NCI-H2081 treated with DMSO at 0.1 percent for 48 hours (cell line): ENCODE measurements at places on chromosomes 5 and 9.

DNA sequence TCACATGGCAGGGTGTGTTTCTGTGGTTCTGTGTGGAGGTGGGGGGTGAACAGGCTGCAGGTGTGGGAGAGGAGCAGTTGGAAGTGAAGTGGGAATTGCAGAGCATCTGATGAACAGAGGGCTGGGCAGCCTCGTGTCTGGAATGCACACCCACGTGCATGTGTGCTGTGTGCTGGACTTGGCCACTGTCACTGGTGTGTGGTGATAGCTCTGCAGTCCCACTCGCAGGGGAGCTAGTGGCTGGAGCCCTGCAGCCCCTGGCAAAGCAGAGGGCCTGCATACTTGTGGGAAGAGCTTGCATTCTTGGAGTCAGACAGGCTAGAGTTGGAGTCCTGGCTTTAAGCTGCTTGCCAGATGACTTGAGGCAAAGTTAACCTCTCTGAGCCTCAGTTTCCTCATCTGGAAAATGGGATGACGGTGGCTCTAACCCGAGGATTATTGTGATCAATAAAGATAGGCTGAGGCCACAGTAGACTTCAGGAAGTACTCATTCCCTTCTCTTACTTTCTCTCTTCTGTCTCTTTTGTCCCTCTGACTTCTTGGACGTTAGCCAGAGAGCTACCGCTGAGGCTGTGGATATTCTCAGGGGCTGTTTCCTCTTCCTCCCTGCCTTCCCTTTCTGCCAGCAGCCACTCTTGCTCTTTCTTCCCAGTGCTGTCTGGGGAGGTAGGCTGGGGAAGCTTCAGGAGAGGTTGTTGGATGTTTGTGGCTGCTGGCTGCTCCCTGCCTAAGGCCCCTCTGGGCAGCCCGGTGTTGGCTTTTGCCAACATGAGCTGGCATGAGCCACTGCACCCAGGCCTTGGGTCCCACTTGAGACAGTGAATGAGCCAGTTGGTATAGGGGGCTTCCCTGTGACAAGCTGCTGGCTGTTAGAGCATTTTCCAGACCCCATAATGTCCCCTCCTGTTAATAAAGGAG is 18.3 kb downstream of the PSAT1 start:
- DNase-seq = no peak

- DNase-seq = no peak
Observed at GRCh38 chr9:16954040-16954439, 83.6 kb upstream of the BNC2 start.

DNA sequence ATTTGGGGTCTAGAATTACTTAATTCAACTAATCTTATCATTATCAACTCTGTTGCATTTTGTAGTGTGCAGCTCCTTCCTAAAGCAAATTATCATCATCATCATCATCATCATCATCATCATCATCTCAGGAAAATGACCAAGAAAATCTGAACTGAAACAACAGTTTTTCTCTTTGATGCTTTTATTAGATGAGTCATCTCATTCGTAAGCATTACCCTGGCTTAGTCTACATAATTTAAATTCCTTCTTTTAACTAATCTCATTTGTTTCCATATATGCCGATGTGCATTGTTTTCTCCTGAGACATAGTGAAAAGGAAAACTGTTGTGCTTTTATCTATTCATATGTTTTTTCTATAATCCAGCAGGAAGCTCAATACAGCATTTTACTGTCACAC is 173.0 kb upstream of the PDE4D start:
- DNase-seq = no peak

DNA sequence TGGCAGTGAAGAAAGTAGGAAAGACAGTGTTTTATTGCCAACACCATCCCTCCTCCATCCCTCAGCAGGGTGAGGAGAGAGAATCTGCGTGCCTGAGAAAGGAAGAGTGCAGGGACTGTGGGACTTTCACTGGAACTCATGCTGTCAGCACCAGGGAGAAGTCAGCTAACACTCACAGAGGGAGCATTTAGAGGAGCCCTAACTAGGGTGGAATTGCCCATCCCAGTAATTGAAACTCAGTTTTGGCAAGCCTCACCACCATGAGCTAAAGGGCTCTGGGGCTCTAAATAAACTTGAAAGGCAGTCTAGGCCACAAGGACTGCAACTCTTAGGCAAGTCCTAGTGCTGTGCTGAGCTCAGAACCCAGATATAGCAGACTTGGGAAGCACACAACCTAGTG is 622.3 kb downstream of the SEMA5A start:
- no peak for DNase-seq

DNA sequence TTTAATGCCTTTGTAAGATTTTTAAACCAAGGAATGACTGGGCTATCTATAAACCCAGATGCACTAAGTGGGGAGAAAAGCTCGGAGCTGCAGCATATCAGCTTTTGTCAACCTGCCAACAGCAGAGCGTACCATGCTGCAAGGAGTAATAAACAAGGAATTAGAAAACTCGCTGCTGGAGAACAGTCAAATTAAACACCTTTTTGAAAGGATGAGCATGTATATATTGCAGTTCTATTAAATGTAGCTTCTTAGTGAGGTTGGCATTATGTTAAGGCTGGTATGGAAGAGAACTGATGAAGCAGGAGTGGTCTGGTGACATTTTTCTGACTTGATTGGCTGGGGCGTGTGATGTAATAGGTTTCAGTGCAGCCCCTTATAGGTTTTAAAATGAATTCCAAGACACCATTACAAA is 74.7 kb downstream of the PIK3R1 start:
- no peak for DNase-seq

DNA sequence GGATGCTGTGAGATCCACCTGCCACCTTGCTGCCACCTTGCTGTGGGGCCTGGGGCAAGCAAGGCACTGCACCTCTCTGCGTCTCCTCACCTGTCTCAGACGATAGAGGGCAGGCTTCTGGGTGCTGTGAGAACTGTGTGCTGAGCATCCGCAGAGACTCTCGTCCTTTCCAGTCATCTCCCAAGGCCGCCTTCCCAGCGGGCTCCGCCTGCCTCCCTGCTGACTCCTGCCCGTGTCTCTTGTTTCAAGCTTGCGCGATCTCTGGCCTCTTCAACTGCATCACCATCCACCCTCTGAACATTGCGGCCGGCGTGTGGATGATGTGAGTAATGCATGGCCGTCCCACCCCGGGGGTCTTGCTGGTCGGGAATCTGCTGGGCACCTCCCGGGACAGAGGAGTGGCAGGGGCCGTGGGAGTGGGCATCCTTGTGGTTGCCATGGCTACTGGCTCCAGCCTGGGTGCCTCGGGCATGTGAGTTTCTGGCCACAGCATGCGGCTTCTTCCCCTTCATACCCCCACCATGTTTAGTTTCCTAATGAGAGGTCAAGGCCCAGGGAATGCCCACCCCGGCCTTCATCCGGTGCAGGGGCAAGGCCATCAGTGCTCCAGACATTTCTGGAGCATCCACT is 3.6 kb downstream of the CACFD1 start:
- DNase-seq = no peak

GRCh38 chr5:73176250-73176649 is 3.3 kb downstream of the TMEM174 start:
- DNase-seq = no peak

DNA sequence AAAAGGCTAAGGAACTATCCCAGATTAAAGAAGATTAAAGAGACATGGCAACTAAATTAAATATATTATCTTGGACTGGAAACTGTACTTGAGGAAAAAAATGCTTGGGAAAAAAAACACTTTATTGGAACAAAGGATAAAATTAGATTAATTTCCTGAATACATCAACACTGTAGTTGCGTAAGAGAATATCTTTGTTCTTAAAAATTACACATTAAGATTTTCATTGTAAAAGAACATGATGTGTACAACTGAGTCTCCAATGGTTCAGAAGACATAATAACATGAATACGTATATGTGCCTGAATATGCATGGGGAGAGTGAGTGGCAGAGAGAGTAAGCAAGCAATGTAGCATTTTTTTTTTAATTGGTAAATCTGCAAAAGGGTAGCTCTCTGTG is 2.8 kb downstream of the AP3B1 start:
- no peak for DNase-seq

DNA sequence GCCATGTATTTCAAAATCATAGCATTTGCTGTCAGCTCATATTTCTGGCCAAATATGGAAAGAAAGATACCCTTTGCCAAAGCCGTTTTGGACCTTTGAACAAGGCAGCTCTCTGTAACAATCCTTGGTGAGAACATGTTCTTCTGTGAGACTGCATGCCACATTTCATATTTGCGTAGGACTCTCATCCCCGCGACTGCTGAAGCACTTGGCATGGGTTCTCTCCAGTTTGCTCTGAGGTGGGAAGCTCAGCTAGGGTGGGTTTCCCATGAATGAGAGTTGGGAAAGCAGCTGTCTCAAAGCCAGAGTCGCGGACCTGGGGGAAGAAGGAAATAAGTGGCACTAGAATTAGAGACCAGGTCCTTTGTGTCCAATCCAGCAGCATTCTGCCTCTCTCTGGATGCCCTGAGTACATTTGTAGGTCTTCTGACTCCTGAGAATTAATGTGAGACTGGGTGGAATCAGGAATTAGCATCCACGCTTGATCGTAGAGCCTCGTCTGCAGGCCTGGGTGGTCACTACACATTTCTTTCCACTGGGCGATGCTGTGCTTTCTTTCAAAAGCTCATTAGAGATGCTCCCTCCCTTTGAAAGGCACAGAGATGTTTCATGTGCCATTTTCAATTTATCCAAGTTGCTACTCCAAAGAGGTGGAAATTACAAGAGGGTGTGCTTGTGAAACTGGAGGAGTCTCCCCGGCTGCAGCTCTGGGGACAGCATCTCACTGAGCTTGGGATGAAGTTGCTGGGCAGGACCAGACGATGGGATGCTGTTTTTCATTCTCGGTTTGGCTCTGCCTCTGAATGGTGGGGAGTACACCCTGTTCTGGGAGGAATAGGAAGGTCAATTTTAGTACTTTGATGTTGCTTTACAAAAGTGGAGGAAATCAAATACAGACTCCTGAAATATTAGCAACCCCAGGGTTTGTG is 197.2 kb downstream of the GADD45G start:
- no peak for DNase-seq

DNA sequence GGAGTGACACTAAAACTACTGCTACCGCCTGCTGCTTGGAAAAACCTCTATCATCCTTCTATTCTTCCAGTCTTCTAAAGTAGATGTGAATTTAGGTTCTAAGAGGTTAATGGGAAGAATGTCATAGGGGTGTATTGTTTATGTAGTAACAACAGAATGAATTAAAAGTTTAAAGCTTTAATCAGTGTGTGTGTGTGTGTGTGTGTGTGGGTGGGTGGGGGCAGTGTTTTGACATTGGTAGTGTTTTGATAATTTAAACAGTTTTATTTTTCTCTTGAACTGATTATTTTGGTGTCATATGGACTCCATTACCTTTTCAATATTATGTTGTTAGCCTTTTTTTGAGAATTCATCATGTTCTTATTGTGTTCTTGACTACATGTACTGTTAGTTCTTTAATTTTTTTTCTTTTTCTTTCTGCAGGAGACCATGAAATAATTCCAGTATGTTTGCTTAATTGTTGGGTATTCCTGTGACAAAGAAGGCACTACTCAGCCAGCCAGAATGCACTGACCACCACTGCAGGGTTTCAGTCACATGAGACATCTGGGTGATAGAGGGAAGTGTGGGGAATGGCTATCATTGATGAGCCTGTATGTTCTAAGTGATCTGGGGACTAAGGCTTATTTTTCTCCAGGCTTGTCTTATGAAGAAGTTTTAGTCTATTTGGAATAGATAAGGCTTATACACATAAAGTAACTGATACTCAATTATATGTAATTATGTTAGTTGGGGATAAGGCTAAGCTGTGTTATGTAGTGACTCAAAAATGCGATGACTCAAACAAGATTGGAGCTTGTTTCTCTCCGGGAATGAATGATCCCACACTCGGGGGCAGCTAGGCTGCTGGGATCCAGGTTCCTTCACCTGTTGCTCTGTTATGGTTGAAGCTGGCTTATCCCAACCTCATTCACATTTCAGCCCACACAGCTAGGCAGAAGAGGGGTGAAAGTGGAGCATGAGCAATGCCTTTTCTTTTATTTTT is 50.2 kb upstream of the ACTBL2 start:
- no peak for DNase-seq

DNA sequence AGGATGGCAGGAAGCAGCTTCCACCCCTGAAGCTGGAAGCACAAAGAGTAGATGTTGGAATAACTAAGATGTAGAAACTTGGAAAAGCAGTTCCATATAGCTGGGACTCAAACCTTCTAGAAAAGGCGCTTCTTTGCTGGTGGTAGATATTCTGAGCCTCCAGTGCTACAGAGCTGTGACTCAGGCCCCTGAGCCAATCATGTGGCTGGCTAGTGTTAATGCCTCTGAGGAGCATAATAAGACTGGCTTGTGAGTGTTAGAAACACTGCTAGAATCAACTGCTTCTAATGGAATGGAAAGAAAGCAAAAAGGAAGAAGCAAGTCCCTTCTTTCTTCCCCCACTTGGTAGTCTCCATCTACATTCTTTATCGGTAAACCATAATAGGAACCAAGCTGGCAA is 234.2 kb upstream of the DMAC1 start:
- DNase-seq = no peak

DNA sequence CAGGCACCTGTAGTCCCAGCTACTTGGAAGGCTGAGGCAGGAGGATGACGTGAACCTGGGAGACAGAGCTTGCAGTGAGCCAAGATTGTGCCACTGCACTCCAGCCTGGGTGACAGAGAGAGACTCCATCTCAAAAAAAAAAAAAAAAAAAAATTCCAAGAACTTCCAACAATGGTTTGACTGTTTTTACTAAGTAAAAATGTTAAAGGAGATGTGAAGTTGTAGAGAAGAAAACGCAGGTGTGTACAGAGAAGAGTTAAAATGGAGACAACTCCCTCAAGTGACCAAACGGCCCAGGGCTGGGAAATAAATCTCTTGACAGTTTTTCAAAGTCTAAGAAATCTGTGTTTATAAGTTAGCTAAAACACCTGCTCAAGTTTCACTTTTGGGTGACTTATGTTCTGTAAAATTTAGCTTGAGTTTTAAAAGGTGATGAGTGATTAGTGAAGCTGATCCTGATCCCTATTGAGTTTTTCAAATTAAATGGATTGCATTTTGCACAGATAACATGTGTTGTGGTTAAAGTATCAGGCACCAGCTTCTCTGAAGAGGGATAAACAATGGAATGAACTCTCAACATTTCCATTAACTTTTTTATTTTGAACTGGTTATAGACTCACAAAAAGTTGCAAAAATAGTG is 255.2 kb upstream of the CD180 start:
- no peak for DNase-seq

- no peak for DNase-seq
Observed at GRCh38 chr9:81028504-81028903, 660.8 kb downstream of the TLE1 start.

DNA sequence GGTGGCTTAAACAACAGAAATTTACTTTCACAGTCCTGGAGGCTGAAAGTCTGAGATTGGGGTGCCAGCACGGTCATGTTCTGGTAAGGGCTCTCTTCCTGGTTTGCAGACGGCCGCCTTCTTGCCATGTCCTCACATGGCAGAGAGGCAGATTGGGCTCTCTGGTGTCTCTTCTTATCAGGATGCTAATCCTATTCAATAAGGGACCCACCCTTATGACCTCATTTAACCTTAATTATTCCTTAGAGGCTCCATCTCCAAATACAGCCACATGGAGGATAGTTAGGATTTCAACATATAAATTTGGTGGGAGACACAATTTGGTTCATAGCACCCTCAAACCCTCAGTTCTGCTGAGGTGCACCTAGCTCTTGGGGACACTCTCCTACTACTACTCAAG is 180.4 kb downstream of the DAB2IP start:
- DNase-seq = no peak
